Stimulated activated CD4-positive, alpha-beta T cell treated with anti-CD3 and anti-CD28 coated beads, Interleukin-1b, Interleukin-23, amount 100 ng/mL, for 1 hour (primary cell): ENCODE measurements at places on chromosomes 1 and 21.

- DNase-seq = no peak
These were observed 25.0 kb upstream of the PHTF1 start for GRCh38 chr1:113784104-113784779.

GRCh38 chr1:99755664-99756063 is 10.8 kb downstream of the FRRS1 start:
- DNase-seq = no peak

DNA sequence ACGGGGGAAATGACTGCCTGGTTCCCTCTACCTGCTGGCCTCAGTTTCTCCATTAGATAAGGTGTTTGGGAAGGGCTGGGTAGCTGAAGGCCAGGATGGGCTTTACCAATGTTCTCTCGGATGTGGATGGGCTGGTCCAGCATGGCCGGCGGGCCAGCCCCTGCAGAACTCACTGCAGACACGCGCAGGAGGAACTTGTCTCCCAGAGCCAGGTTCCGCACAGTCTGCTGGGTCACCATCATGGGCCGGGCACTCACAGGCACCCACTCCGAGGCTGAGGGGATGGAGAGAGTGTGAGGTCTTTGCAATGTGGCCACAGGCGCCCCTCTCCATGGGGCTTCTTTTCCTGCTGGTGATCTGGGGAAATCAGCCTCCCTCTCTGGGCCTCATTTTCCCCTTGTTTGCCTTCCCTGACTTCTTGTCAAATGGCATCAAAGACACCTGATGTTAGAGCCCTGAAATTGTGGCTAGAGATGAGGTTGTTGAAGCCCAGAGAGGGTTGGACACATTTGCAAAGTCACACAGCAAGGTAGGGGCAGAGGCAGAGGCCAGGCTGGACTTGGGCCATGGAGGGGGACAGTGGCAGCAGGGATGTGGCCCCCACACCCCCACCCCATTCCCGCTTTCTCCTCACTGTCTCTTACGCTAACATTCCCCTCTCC is 1.2 kb downstream of the MYBPH start:
- no peak for DNase-seq

GRCh38 chr1:157106813-157107189 is 7.2 kb upstream of the ETV3L start:
- no peak for DNase-seq
